Stimulated activated CD8-positive, alpha-beta memory T cell treated with anti-CD3 and anti-CD28 coated beads, Interleukin-15, amount 100 ng/mL, for 48 hours (primary cell): ENCODE measurements at places on chromosomes 7 and 10.

- DNase-seq = no peak
Measured at GRCh38 chr10:15112657-15113056, 15.5 kb downstream of the RPP38 start.

GRCh38 chr7:80263333-80263732, 128.7 kb downstream of the GNAI1 start:
- no peak for DNase-seq

DNA sequence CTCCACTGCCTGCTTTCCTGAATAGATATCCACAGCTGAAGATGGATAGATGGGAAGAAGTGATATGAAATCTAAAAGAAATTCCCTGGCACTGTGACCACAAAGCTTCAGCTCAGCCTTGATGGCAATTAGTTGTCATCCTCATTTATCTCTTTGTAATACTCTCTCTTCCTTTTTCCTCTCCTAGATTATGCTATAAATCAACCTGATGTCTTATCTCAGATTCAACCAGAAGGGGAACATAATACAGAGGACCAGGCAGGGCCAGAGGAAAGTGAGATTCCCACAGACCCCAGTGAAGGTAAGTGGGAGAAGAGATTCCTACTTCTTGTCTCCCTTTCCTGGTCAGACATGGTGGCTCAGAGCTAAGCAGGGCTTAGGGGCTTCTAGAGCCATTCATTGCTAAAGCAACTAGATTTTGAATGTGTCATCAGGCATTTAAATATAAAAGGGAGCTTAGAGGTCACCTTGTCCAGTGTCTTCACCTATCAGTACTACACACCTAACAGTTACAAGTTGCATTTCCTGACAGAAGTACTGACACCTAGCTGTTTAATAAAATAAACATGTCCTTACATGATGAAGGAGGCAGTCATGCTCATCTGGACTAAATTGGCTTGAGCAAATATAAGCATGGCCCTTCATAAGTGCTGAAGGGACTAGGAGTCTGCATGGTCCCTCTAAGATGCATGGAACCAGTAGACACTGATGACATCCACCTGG, 19.5 kb downstream of the ZNF398 start:
- no peak for DNase-seq

GRCh38 chr7:114209968-114210367, 204.6 kb upstream of the FOXP2 start:
- DNase-seq = no peak

- peak; percentile 23 for DNase-seq
Measured at GRCh38 chr10:30534465-30535144, 94.9 kb downstream of the LYZL2 start.

GRCh38 chr7:29588900-29589696, 25.5 kb downstream of the PRR15 start:
- no peak for DNase-seq

DNA sequence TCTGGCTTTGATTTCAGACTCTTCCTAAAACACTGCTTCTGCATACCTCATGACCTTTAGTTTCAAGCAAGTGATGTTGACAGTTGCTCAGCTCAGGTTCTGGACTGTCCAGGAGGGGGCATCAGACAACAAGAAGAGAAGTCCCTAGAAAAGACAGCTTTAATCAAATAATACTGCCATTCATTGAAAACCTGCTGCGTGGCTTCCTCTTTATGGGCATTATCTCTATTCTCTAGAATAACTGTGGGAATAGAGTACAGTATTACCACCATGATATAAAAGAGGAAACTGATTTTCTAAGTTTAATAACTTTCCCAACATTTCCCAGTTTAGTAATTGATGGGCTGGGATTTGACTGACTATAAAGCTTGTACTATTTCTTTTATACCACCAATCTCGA, 170.4 kb downstream of the SNX13 start:
- DNase-seq = no peak

GRCh38 chr7:30988351-30989005, 24.7 kb downstream of the GHRHR start:
- DNase-seq = no peak

GRCh38 chr10:52486840-52487611, 172.9 kb downstream of the DKK1 start:
- DNase-seq = no peak

DNA sequence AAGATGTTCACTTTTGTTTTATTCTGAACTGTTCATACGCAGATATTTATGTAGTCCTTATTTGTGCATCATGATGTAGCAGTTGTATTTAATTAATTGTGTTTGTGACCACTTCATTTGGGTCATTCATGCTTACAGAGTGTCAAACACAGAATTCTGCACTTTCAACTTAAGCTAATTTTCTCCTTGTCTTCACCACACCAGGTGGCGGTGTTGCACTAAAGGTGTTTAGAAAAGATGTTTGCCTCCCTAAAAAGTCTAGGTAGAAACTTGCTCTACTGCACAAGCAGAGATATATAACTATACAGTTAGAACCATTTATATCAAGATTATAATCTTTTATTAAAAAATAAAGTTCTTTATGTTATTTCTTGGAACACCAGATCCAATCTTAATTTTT, 1.3 kb upstream of the TAS2R38 start:
- DNase-seq = no peak

GRCh38 chr7:66542528-66543269, 86.0 kb upstream of the KCTD7 start:
- no peak for DNase-seq

DNA sequence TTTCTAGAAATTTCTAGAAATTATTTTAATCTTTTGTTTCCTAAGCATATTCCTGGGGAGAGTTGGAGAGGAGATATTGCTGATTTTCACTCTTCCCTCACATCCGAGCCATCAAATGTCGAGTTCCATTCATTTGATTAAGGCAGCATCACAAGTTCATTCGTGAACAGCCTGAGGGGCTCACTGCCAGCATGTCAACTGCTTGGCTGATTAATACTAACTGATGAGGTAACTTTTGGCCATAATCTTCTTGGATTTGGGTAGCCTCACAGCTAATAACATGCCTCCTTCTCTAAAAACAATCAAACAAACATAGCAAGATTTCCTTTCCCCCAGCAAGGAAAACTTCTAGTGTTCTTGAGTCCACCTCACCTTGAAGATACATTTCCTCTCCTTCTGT, 87.1 kb upstream of the AFAP1L2 start:
- no peak for DNase-seq

DNA sequence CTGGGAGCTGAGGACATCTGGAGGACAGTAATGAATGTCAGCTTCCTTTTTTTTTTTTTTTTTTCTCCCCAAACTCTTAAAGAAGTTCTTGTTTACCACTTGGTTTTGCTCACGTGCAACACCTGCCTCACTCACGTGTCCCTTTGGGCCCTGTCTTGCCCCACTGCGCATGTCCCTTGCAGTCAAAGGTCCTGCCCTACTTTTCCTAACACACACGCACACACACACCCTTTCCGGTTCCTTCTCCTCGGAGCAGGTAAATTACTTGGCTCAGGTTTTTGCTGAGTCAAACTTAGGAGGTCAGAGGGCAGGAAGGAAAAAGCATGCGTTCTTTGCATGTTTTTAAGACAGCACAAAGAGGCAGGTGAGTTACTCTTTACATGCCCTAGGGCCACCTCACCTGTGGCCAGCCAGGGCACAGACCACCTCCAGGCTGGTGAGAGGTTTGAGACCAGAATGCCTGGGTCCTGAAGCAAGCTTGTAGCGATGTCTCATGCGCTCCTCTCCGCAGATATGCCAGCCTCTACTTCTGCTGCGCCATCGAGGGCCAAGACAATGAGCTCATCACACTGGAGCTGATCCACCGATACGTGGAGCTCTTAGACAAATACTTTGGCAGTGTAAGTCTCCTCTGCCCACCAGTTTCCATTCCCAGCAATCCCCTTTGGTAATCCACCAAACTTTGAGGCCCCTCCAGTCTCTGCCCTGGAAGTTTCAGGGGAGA, 2.8 kb downstream of the AP1S1 start:
- DNase-seq = no peak

DNA sequence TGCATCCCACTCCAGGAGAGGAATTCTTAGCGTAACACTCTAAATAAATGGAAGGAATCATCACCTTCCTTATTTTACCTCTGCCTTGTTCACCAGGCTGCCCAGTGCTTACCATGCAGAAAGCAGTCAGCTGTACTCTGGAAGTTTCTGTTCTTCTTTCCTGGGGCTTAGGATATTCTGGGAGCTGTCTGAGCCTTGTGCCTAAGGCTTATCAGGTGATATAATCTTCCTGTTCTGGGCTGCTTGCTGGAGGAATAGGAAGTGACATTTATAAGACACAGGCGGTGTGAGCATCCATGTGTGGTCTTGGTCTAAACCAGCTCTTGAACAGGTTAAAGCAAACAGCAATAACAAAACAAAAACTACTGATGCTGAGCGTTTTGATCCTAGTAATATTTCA, 13.5 kb downstream of the KCTD7 start:
- DNase-seq = no peak

GRCh38 chr10:4013651-4014121, 228.7 kb upstream of the KLF6 start:
- DNase-seq = peak; percentile 71

- DNase-seq = no peak
Measured at GRCh38 chr7:146722986-146723385, 606.4 kb downstream of the CNTNAP2 start.

DNA sequence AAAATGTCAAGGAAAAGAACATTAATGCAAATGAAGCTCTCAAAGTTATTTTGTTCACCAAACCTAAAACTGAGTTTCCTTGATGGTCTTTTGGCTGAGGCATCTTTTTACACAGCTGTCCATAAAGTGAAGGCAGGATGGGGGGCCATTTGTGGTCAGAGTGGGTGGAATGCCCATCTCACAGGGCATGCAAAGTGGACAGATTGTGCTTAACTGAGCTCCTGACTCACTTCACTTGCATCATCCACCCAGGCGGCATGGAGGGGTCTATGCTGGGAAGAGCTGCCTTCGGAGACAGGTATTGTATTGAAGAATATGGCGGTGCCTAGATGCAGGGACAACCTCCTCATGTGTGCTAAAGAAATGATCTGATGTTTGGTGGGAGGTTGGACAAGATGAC, 905.3 kb downstream of the KCNMA1 start:
- DNase-seq = no peak

GRCh38 chr10:3931224-3931623, 146.2 kb upstream of the KLF6 start:
- no peak for DNase-seq

DNA sequence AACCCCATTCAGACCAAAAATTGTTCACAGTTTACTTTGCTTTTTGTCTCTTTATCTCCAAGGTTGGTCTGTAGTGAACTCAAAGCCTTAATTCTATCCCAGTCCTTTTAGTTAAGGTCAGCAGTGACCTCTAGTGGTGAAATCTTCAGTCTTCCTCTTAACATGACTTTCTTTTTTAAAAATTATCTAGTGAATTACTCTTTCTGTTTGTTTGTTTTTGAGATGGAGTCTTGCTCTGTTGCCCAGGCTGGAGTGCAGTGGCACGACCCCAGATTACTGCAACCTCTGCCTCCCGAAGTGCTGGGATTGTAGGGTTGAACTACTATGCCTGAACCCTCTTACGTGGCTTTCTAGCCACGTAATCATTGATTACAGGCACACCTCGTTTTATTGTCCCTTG, 25.0 kb downstream of the ZNF487 start:
- no peak for DNase-seq

DNA sequence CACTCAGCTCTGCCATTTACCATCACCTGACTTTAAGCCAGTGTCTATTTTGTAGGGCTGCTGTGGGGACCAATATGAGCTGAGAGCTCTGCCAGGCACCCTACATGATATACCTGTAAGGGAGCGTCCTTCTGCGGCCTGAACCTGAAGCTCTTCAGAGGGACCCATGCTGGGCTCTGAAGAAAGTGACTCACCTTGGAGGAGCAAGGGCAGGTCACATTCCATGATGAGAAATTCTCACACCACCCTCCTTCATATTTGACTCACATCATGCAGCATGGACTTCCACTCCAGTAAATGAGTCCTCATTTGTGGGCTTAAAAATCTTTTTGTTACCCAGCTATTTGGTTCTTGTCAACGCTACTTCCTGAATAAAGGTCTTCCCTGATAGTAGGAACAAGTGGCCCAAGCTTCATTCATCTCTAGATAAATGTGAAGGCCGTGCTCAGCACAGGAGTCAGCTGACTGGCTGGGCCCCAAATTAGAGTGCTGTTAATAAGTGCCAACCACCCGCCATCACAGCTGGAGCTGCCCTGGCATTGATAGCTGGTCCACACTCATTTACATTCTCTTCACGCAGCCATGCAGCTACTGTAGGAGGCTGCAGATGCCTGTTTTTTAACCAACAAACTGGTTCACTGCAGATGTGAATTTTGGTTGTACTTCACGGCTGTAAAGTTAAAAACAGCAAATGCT, 78.4 kb downstream of the RNF216 start:
- no peak for DNase-seq

DNA sequence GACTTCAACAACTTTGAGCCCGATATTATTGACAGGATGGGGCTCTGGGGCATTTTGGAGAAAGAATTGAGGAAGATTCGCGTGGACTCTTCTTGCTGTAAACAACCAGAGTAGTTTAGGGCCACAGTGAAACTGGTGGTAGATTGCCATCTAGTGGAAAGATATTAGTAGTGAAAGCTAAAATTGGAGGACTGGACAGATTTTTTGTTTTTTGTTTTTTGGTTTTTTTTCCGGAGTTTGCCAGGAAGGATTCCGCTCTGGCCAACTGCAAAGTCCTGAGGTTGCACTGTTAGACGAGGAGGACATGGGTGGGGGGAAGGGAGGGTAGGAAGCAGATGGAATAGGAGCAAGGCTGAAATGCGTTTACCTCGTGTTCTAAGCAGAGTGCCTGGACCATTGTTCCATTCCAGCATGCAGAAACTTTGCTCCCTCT, 11.7 kb downstream of the NOBOX start:
- DNase-seq = no peak

DNA sequence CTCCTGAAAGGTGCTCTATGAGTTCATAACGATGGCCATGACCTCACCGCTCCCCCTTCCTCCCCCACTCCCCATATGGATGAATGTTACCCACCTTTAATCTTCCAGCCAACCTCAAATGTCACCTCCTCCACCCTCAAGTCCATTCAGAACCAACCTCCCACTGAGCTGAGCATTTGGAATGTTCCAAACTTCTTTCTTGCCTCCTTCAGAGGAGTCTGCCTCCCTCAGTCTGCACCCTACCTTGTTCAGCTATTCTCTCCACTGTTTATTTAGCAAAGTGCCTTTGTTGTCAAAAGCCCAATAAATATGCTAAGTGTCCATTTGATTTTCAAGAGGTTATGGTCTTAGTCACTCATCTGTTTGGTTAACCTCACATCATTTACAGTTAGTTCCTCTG, 22.9 kb upstream of the MTPAP start:
- DNase-seq = no peak

GRCh38 chr7:21099432-21099831, 312.7 kb upstream of the SP8 start:
- DNase-seq = no peak

DNA sequence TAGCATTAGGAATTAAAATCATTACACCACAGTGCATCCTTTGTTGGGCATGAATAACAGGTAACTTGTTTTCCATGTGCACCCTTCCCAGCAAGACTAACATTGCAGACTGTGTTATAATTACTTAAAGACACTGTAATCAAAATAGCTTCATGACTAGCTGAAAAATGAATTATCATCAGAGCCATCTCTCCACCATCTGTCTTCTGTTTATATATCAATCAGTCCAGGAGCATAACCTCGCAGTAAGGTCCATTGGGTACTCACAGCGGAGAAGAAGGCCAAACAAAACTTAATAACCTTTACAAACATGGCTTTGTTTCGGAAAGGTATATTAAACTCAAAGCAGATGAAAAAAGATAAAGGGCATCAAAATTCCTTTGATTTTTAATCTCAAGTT, 90.6 kb downstream of the ODAD2 start:
- no peak for DNase-seq

- DNase-seq = no peak
Measured at GRCh38 chr7:22783421-22783820, 39.2 kb downstream of the TOMM7 start.
